Stimulated activated CD8-positive, alpha-beta memory T cell treated with anti-CD3 and anti-CD28 coated beads, Interleukin-4, amount 100 ng/mL, for 1 hour (primary cell): ENCODE measurements at places on chromosomes 12 and 14.

GRCh38 chr14:37869633-37870032 lies 274.2 kb downstream of the TTC6 start:
- no peak for DNase-seq

DNA sequence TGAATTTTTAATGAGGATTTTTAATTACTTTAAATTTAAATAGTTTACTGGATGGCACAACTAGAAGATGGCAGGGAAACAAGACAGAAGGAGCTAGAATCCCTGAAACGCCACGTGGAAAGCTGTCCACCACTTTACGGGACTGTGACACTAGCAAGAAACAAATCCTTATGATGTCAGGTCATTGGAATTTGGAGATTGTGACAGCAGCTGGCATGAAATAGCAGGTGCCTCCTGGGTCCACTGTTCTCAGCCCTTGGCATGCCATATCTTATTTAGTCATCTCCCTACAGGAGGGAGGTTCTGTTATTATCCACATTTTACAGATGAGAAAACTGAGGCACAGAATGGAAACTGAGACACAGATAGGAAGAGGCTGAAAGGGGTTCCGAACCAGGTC lies 113.8 kb downstream of the BCL11B start:
- DNase-seq, result no peak

GRCh38 chr12:69211160-69211559 lies 28.2 kb upstream of the CPSF6 start:
- no peak for DNase-seq

DNA sequence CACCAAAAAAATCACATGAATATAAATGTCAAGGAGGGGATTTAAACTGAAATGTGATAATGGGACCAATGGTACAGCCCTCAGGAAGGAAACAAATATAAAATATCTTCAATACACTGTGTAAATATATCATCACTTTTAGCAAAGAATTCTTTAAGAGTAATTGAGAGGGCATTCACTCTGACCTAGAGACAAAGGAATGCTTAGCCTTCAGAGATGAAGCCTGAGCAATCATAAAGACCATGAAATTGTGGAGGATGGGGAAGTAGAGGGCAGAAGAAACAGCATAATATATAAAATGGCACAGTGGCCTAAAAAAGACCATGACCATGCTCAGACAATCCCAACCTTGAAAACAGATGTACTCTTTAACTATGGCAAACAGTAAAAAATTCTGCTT lies 20.4 kb downstream of the YAF2 start:
- DNase-seq, result no peak

DNA sequence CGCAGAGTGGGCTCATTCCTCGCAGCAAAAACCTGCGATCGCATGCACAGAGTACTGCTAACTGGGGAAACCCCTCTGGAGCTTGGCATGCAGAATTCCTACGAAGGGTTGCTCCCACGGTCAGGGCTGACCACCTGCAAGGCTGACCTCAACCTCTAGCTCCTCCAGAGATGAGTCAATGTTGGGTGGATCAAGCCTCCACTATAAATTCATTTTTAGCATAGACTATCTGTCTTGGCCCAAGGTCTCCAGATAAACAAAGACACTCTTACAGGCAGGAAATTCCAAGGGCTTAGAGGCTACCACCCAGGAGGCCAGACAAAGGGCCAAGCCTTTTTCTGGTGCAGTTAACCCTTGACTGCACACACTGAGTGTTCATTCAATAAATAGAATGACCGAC lies 296.5 kb downstream of the TMEM132D start:
- no peak for DNase-seq

- no peak for DNase-seq
These were observed 23.5 kb upstream of the SEL1L start for GRCh38 chr14:81557146-81557545.

- no peak for DNase-seq
These were observed 791 bp downstream of the TMEM233 start for GRCh38 chr12:119594399-119594730.

GRCh38 chr12:71504476-71504875 lies 64.9 kb downstream of the LGR5 start:
- DNase-seq, result no peak

GRCh38 chr12:49673446-49674317 lies 33.5 kb downstream of the FMNL3 start:
- no peak for DNase-seq

- no peak for DNase-seq
These were observed 5.2 kb downstream of the TRHDE start for GRCh38 chr12:72277415-72277814.

- DNase-seq, result no peak
These were observed 447 bp upstream of the NUBPL start for GRCh38 chr14:31560759-31561154.

GRCh38 chr14:101182476-101182875 lies 279.0 kb upstream of the RTL1 start:
- DNase-seq, result no peak

GRCh38 chr12:113891739-113892520 lies 74.2 kb downstream of the RBM19 start:
- DNase-seq, result no peak

DNA sequence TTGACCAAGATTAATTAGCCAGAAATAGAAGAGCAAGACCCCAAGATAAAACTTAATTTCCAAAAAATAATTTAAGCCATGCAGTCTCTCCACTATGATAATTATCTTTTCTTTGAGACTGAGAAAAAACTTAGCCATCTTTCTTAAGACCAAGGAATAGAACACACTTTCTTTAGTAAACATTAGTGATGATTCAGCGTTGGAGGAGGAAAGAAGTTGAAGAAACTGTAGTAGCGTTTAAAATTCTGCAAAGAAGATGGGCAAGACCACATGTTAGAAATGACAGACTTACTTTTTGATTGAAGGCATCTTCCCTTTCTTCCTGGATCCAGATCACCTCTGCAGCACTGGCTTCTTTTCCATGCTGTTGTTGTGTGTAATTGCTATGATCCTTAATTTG lies 124.8 kb upstream of the RASSF8 start:
- no peak for DNase-seq

GRCh38 chr12:53159195-53159839 lies 21.2 kb upstream of the ZNF740 start:
- DNase-seq, result peak; percentile 77

DNA sequence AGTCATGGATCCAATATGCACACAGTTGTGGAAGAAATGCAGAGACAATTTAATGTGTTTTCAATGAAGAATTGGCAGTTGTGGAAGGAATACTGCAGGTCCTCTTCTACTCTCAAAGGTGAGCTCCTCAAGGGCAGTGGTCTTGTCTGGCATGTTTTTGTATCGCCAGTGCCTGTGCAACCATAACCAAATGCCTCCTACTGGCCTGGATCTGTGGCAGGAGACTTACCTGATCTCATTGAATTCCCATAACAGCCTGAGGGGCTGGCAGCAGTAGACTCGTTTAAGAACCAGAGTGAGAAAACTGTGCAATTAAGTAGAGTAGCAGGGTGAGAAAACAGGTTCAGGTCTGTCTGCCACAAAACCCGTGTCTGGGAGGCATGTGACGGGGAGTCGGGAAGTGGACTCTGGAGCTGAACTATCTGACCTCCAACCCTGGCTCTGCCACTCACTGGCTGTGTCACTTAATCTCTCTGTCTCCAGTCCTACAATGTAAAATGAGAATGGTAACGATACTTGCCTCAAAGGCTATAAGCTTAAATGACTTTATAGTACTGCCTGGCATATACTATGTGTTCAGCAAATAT lies 268.2 kb upstream of the SSTR1 start:
- DNase-seq, result no peak

DNA sequence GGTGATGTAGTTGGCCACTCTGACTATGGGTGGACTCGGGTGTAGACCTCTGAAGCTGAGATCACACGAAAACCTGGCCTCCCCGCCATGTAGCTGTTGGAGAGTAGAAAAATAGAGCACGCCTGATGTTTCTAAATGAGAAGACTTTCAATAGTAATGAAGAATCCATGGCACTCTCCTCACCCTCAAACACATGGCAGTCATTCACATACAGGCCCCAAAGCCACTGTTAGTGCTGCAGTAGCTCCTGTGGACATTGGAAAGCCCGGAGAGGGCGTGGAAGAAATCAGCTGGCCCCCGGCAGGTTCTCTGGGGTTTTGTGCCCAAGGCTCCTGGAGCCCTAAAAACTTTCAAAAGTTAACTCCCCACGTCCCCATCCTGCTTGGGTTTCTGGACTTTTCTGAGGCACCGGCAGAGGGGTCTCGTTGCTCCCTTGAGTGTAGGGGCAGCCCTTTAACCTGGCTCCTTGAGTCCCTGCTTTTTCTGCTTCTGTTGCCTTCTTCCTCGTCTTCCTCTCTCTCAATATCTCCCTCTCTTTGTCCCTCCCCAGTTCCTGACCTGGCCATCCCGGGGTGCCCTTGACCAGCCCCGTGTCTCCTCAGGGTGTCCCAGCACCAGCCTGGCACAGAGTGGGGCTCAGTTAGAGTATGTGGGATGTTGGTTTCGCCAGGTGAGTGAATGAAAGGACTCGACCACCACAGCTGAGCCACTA lies 8.3 kb downstream of the MEG3 start:
- DNase-seq, result no peak

- DNase-seq, result no peak
These were observed 76.4 kb upstream of the FOXN3 start for GRCh38 chr14:89493406-89493805.

GRCh38 chr12:106235770-106236169 lies 12.1 kb downstream of the CKAP4 start:
- no peak for DNase-seq

DNA sequence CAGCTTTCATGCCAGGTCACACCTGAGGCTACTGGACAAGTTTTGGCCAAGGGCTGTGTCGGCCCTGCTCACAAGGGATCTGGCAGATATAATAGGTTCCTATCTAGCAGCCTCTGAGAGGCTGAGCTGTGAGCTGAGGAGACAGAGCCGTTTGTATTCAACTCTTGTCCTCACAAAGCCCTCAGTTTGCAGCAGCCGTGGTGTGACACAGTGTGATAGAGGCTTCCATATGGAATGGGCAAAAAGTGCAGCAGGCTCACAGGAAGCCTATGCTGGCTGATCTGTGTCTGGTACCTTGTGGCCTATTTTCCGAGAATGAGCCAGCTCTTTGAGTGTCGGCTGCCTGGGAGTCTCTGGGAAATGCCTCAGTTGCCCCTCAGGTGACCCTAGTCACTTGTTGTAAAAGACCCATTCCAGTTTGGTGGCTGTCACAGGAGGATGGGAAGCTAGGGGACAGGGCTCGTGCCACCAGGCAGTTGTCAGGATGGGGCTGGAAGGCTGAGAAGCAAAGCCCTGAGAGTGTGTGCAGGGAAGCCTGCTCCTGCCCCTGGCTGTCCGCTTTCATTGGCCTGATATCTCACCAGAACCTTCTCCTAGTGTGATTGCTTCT lies 16.1 kb downstream of the VRTN start:
- no peak for DNase-seq

GRCh38 chr14:69317102-69317755 lies 57.3 kb downstream of the GALNT16 start:
- no peak for DNase-seq

GRCh38 chr14:55799508-55800095 lies 219.6 kb downstream of the KTN1 start:
- DNase-seq, result no peak
